ENCODE measurements at places on chromosomes 5 and 9.

- DNase-seq, result no peak
Observed at GRCh38 chr5:177090813-177091212, 4.1 kb downstream of the FGFR4 start.

DNA sequence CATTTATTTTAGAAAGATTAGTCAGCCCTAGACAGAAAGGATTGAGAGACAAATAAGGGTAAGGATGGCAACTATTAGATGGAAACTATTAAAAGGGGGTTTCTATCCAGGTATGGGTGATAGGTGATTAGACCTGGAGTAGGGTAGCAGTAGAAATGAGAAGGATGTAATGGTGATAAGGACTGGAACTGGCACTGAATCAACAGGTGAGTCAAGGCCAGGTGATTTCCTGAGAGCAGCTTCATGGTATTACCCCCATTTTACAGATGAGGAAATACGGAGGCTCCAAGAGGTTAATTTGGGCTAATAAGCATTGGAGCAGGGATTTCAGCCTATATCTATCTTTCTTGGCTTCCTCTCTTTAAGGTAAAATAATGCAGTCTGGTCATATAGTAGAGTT lies 55.7 kb downstream of the CAST start:
- DNase-seq, result no peak

DNA sequence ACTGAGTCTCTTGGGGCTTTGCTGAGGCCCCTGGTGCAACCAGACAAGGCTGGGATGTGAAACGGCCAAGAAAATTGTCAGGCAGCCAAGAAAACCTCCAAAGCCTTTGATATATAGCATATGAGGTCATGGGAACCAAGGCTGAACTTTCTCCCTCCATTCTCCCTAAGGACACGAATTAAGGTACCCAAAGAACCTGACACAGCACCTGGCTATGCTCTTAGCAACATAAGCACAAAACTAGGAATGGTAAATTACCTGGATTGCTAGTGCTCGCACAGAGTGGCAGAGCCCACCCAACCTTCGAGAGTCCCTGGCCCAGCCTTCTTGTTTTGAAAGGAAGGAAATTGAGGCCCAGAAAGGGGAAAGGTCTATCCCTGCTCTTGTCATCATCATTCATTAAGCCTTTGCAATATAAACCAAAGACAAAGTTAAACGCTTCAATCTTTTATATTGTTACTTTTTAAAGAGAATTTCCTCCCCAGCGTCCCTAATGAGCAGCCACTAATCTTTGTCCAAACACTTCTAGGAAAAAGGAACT lies 220.0 kb upstream of the NR4A3 start:
- no peak for DNase-seq

- no peak for DNase-seq
Observed at GRCh38 chr5:168822745-168823281, 243.6 kb upstream of the PANK3 start.

Data from GM06990 (cell line).